ENCODE measurements at places on chromosomes 16 and 17.

DNA sequence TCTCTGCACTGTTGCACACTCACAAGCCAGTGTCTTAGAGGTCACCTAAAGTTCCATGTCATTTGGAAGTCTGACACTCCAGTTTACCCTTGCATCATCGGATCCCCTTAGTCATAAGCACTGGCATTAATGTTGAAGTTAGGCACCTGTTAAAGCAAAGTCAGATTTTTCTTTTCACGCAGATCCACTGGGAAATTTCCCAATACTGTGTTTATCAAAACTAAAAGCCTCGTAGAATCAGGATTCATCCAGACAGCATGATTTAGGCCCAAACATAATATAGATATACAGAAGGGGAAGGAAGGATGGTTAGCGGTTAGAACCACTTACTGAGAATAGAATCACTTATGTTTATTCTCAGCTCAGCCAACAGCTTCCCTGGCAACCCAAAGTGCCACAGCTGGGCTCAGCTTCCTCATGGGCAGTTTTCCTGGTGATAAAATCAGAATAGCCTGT, 30.1 kb upstream of the HAPSTR1 start:
- DNase-seq, result no peak

- DNase-seq, result peak; percentile 68
These were observed 120.5 kb downstream of the ZFHX3 start for GRCh38 chr16:72927199-72928089.

- DNase-seq, result no peak
These were observed 191.5 kb downstream of the SEC14L1 start for GRCh38 chr17:77332034-77332971.

DNA sequence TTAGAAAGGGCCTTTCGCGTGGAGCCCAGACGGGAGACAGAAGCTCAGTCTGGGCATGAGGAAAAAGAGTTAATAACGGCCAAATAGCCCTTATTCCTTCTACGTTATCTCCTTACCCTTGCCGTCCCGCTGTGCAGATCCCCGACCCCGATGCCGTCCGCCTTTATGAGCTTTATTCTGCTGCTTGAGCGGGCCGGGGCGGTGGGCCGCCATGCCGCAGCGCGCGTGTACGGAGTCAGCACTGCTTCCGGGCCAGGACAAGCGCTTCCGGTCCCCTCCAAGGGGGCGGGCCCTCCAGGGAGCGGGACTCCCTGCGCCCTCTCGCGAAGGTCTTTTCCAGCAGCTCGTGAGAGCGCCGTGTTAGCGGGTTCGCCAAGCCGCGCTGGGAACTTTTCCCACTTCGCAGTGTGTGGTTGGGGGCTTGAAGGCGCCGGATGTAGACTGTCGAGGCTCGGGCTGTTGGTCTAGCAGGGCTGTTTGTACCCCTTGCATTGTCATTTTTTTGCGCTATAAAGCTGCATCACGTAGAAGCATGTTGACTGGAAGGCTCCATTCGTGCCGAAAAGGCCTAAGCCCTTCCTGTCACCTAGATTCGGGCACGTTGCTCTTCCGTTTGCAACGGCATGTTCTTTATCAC, at the start of gene TSR1:
Gene TSR1 (minus strand): TSS at position 243 of the 637 bp plus-strand sequence. CDS start 30 bp downstream, at position 213.
- DNase-seq, result peak; percentile 18

DNA sequence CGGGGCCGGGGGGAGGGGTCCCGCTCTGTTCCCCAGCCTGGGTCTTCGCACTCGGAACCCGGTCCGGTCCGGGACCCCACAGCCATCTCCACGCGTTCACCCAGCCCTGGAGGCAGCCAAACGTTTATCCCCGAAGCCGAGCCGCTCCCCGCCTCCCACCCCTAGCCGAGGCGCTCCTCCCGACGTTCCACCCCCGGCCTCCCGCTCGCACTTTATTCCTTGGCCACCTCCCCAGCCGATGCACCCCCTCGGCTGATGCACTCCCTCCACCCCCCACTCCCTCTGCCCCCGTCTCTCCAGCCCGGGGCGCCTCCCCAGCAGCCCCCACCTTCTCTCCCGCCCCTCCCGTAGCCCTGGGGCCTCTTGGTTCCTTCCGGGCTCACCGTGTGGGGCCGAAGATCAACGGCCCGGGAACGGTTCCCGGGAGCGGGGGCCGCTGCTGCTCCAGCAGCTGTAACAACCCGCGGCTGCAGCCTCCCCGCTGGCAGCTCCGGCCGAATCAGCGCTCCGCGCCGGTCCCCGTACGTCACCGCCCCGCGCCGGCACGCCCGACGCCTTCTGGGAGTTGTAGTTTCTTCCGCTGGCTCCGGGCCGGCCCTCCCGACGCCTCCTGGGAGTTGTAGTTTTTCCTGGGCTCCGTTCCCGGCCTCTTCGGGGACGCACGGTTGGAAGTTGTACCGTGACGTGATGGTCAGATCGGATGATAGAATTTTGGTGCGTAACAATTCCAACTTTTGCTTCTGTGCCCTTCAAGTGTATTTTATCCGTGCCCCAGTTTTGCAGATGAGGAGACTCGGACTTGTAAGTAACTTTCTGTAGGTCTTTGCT, at the start of the genes LRRC3C and ORMDL3:
Gene LRRC3C (plus strand): TSS at position 632 of the 828 bp plus-strand sequence. CDS start 13,792 bp downstream, outside the sequence.
Gene ORMDL3 (minus strand): TSS at position 501 of the 828 bp plus-strand sequence. CDS start 3,398 bp downstream, outside the sequence.
- DNase-seq, result peak; percentile 68

- DNase-seq, result no peak
These were observed 4.7 kb upstream of the RFFL start for GRCh38 chr17:35068249-35068648.

GRCh38 chr17:15121426-15121825, 143.7 kb downstream of the PMP22 start:
- DNase-seq, result no peak

DNA sequence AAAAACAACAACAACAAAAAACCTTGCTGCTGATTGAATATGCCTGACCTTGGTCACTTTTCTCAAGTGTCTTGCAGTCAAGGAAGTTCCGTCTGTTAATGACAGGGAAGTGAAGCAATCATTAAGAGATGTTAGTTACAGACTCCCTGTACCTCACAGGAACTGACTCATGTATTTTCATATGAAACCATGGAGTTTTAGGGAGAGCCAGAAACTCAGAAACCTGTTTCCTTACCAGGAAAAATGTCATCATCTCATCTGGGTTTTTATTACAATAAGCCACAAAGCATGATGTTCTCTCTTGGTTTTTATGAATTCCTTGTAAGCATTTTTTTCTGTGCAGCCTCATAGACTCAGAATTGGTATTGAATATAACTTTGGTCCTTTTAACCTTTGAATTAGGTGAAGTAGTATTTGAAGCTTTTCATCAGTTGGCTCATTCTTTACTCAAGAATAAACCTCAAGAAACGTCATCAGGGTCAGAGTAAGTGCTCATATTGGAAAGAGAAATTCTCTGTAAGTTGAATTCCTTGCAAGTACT, 10.3 kb downstream of the LYRM1 start:
- DNase-seq, result no peak

DNA sequence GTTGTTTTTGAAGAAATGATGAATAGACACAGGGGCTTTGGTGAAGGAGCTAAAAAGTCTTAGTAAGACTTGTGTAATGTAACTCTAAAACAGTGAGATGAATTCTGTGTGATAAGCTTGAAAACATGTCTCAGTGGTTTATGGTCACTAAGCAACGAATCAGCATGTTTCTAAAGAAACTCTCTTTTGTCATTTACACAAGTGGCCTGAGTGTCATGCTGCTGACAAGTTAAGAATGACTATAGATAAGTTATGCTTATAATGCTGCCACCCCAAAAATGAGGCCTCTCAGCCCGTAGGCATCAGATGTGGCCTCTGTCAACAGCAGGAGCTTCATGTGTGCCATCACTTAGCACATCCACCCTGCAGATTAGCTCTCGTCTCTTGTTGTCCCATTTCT, 8.7 kb downstream of the COX10 start:
- DNase-seq, result no peak

GRCh38 chr17:7079581-7080455, at the start of gene CLEC10A:
Gene CLEC10A (minus strand): TSS chr17:7080251. CDS start chr17:7078812, 1,439 bp downstream.
- no peak for DNase-seq

DNA sequence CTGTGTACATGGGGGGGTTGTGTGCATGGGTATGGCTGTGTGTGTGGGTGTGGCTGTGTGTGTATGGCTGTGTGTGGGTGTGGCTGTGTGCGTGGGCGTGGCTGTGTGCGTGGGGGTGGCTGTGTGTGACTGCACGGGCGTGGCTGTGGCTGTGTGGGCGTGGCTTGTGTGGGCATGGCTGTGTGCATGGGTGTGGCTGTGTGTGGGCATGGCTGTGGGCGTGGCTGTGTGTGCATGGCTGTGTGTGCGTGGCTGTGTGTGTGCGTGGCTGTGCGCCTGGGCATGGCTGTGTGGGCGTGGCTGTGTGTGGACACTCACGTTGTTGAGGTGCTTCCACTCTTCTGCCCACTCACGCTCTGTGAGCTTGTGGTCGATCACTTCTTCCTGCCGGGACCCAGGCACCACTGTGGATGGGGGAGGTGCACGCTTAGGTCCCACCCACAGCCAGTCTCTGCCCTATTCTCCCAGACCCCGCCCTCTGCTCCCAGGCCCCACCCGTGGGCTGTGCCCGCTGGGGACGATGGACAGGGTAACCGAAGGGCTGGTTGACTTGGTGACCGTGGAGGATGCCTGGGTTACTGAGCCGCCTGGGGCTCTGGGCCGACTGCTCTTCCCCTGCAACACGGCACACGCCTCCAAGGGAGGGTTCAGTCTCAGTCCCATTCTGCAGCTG, 16.0 kb upstream of the PABPN1L start:
- no peak for DNase-seq

DNA sequence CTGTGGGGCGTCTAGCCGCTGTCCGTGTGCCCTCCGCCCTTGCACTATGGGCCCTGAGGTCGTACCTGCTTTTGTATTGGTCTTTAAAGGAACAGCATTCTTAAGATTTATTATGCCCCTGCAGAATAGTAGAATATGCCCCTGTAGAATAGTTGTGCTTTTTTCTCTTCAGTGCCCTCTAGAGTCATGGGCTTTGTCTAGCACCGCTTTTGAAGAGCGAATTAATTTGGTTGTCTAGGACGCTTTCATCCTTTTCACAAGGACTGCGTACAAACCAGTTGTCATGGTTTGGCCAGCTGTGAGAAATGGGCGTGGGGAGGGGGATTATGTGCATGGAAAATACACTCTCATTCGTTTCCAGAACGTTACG, 621 bp downstream of the CEP95 start:
- peak; percentile 71 for DNase-seq

DNA sequence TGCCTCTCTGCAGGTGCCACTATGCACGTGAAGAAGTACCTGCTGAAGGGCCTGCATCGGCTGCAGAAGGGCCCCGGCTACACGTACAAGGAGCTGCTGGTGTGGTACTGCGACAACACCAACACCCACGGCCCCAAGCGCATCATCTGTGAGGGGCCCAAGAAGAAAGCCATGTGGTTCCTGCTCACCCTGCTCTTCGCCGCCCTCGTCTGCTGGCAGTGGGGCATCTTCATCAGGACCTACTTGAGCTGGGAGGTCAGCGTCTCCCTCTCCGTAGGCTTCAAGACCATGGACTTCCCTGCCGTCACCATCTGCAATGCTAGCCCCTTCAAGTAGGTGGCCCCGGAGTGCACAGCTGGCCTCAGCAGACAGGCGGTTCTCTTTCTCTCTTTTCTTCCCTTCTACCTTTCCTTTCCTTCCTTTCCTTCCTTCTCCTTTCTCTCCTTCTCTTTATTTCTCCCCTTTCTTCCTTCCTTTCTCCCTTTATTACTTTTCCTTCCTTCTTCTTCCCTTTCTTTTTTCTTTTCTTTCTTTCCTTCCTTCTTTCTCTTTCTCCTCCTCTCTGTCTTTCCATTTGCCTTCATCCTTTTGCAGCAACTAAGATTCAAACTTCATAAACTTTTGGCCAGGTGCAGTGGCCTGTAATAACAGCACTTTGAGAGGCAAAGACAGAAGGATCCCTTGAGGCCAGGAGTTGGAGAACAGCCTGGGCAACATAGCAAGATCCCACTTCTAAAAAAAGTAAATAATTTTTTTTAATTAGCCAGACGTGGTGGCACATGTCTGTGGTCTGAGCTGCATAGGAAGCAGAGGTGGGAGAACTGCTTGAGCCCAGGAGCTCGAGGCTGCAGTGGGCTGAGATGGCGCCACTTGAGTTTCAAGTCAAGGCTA, 46.7 kb downstream of the SCNN1B start:
- DNase-seq, result no peak

GRCh38 chr16:4534151-4534790, 4.3 kb downstream of the CDIP1 start:
- no peak for DNase-seq

DNA sequence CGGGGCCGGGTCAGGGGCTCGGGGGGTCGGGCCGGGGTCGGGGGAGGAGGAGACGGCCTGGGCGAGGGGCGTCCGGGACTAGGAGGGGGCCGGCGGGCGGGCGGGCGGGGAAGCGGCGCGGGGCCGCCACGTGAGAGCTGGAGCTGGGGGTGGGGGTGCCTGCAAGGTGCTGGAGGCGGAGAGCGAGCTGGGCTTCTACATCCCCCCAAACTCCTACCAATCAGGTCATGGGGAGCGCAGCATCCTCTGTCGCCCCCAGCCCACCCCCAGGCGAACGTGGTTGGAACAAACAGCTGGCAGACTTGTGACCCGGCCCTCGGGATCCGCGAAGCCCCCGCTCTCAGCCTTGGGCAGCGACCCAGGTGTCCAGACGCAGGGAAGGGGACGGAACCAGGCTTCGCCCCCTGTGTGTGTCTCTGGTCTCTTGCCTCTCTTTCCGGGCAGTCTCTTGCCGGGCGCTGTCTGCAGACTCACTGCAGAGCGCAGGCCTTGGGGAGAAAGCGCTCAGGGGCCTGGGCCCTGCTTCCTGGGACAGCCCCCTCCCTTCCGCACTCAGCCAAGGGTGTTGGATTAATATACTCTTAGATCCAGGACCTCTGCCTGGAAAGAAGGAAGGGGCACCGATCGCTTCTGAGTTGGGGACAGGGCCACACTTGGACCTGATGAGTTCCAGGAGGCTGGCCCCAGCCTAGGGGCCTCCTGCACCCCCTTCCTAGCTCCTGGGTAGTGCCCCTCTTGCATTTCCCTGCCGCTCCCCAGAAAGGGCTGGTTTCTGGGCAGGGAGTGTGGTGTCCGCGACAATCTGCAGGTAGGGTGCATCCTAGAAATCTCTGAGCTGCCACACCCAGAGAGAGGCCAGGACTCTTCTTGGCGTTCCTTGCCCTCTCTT, 722 bp downstream of the RASL10B start:
- DNase-seq, result no peak

DNA sequence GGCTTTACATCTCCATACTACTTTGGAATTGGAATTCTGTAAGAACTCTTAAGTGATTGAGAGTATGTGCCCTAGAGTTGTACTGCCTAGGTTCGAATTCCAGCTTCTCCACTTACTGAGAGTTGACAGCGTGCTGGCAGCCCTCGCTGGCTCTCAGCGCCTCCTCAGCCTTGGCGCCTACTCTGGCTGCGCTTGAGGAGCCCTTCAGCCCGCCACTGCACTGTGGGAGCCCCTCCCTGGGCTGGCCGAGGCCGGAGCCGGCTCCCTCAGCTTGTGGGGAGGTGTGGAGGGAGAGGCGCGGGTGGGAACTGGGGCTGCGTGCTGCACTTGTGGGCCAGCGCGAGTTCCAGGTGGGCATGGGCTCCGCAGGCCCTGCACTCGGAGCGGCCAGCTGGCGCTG, 13.3 kb downstream of the PPM1D start:
- DNase-seq, result no peak

GRCh38 chr16:28320741-28321140, 28.4 kb downstream of the SBK1 start:
- DNase-seq, result no peak

- DNase-seq, result no peak
These were observed 35.6 kb upstream of the CBFA2T3 start for GRCh38 chr16:89012622-89012995.

GRCh38 chr17:42843358-42843934, 934 bp upstream of the AOC2 start:
- peak; percentile 12 for DNase-seq

Data from NCI-H1436 treated with DMSO at 0.1 percent for 48 hours (cell line).